ENCODE measurements at places on chromosomes 2 and 18. TPM values are rescaled to one million over a fixed set of nuclear protein-coding genes. Genes with fewer than 3 reads are reported as not detected.

GRCh38 chr2:216107320-216107719, 1.8 kb upstream of the XRCC5 start:
- DNase-seq: no peak

The AGXT gene
- polyA plus RNA-seq: not detected

DNA sequence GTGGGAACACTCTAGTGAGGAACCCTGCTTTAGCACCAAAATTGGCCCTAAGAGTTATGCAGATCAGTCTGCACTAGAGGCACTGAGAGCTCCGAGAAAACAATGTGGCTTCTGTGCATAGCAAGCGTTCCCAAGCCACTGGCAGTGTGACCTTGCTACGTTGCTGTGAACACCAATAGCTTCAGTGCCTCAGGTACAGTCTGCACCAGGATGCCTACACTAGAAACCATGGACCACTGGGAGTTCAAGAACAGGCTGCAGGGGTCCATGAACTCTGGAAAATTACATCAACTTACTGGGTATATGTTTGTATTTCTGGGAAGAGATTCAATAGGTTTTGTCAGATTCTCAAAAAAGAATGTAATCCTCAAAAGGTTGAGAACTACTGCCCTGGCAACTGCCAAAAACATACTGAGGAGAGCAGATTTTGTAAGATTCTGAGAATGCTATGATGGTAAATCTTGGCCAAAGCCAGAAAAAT, 18.3 kb upstream of the SP3 start:
- no peak for DNase-seq

DNA sequence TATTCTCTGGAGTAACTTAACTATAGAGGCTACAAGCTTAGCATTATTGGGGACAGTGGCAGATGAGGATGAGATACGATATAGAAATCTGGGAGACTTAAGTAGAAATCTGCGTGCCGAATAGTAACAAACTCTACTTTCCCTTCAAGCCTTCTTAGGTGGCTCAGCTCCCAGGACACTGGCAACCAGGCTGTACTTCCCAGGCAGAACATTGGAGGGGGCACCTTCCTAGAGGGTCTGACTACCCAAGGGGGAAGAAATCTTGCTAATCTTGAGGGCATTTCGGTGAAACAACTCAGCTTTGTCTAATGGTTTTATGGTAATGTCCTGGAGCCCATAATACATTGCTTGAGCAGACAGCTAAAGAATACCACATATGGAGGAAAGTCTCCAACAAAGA, 126.2 kb upstream of the DTNA start:
- peak; percentile 62 for DNase-seq

DNA sequence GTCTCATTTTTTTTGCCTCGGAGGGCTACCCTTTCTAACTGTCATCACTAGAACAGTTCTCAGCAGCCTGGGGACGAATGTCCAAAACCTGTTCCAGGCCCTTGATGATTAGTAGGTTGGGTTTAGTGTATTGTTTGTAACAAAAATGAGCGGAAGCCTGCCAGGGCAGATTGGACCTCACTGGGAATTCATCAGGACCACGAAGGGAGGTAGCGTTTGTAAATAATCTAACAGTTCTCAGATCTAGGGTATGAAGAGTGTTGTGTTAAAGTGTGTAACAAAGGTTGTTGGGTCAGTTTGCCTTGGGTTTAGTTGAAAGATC, 799 bp downstream of the CEP68 start:
- no peak for DNase-seq

DNA sequence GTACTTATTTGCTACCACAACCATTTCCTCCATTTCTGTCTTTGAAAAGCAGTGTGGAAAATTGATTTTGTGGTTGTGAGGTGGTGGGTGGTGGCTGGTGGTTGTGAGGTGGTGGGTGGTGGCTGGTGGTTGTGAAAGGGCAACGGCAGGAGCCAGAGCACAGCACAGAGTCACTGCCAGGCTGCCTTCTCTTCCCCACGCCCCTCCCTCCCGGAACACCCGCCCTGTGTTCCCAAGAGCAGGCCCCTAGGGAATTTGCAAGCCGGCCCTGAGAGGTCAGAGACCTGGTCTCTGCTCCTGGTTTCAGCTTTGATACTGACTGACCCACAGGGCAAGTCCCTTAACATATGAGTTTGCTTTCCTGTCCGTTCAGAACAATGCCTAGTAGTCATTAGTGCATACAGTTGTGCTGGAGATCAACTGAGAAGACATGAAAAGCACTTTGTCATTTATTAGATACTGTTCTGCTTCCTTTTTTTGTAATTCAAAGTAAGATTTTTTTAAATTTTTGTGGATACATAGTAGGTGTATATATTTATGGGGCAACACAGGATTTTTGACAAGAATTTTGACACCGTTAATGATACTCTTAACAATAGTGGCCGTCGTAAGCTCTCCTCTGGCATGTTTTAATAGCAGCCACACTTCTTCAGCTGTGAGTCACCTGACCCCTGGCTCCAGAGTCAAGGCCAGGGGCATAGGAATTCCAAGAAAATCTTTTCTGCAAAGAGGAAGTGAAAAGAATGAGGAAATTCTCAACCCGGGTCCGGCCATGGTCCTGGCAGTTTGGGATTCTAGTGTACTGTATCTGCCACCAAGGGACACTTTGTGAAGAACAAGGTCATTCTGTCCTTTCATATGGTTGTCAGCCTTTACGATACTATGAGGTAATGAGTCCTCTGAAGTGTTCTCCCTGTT, 53.2 kb downstream of the ITGA6 start:
- DNase-seq: no peak

DNA sequence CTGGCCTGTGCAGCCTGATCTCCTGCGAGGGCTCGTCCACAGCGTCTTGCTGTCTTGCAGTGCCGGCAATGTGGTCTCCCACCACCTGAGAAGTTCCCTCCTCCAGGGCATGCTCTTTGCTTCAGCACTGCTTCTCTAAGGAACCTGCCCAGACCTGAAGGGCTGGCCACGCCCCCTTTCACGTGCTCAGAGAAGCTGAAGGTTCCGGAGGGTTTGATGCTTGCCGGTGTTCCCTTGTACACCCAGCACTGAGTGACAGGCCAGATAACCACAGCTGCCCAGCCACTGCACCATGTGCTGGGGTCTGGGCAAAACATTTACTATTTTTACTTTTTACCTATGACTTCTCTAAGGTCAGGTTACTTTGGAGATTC, 1.7 kb upstream of the POLR2D start:
- DNase-seq: peak; percentile 95

DNA sequence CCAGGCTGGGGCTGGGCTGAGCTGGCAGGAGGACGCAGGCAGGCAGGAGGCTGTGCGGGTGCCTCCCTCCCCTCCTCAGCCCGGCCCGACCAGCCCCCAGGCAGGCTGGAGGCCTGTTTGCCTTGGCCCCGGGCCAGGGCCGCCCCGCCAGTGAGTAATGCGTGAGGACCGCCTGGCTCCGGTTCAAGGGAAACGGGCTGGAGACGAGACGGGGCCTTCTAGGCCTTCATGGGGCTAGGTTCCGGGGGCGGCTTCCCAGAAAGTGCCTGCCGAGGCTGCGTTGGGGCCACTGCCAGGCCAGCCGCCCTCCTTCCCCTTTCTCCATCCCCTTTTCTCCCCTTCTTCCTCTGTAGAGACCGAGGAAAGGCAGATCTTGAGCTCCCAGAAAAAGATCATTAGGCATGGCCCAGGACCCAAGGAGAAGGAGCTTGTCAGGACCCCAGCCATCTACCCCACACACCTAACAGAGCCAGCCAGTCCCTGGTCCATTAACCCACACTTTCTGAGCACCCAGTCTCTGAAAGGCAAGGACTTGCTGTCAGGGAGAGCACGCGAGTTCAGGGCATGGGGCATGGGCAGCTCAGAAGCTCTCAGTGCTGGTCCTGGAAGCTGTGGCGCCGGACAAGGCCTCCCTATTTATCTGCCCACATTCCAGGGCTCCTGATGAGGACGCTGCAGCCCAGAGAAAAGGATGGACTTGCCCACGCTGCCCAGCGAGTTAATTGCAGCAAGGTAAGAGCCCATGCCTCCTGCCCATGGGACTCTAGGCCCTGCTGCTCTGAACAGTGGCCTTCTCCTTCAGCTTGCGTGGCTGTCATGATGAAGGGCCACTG, 48.5 kb downstream of the SMAD7 start:
- DNase-seq: no peak

The PPM1B gene
- 93.1 TPM for polyA plus RNA-seq

The REG1B gene
- polyA plus RNA-seq: not detected

The FOXD4L1 gene
- polyA plus RNA-seq: not detected

- no peak for DNase-seq
Measured at GRCh38 chr2:37790019-37790418, 118.6 kb upstream of the CDC42EP3 start.

GRCh38 chr2:163407296-163407695, 328.5 kb downstream of the FIGN start:
- DNase-seq: no peak

- DNase-seq: no peak
Measured at GRCh38 chr2:30448866-30449265, 1.8 kb downstream of the LCLAT1 start.

GRCh38 chr2:8721410-8721809, 39.6 kb downstream of the ID2 start:
- DNase-seq: no peak

- no peak for DNase-seq
Measured at GRCh38 chr18:48152549-48152948, 222.1 kb upstream of the SMAD2 start.

The FANCL gene
- 97.8 TPM for polyA plus RNA-seq

DNA sequence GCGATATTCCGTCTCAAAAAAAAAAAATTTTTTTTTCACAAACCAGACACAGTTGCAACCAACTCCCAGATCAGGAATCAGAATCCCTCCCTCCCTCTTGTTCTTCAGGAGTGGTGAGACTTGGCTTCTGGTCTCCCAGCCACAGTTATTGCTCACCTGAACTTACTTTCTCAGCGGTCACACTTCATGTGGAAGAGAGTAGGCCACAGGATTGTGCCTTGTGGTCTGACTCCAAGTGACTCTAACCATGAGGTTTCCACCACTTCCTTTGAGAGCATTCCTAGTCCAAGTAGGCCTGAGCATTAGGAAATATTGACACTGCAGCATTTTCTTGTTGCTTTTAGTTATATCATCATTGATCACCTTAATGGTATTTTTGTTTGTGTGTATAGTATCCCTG, 12.1 kb downstream of the FMNL2 start:
- no peak for DNase-seq

- no peak for DNase-seq
Measured at GRCh38 chr2:161017780-161018470, 142.3 kb upstream of the TANK start.

GRCh38 chr2:168650781-168651180, 151.7 kb upstream of the NOSTRIN start:
- DNase-seq: no peak

- peak; percentile 34 for DNase-seq
Measured at GRCh38 chr2:11257078-11257477, 87.4 kb downstream of the ROCK2 start.

The COBLL1 gene
- 2.9 TPM for polyA plus RNA-seq

The SP140 gene
- 0.70 TPM for polyA plus RNA-seq

DNA sequence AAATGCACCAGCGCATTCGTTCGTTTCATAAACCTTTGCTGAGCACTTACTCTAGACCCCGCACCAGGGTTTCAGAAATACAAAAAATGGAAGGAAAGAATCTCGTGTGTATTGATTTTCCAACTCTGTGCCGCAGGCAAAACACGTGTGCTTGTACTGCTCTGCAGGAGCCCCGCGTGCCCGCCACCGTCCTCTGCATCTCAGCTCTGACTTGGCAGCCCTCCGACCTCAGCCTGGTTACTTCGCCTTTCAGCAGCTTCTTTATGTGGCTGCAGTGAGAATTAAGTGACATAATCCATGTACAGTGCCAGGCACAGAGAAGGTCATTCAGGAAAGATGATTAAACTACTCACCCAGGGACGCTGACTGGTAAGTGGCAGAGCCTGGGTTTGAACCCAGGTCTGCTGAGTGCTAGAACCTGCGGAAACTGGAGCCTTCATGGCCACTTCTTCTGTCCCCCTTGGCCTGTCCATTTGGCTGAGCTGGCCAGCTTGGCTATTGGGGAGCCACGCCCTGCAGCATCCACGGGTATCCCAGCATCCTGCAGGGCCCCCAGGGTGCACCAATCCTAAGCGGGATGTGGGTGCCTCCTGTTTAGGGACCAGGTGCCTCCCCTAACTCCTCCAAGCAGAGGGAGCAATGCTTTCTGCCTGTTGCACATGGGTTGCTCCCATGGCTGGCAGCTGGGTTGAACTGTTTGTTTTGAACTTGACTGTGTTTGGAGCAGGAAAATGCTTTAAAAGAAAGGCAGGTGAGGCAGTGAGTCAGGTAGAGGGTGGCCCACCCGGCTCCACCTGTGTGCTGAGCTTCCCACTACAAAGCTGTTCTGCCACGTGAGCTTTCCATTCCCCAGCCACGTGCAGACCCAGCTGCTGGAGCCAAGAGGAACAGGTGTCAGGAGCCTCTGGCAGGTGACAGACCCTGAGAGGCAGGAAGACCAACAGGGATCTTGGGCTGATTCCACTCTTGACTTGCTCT, 34.3 kb downstream of the INHBB start:
- no peak for DNase-seq

GRCh38 chr2:42639340-42640077, 71.1 kb downstream of the MTA3 start:
- no peak for DNase-seq

The C2orf72 gene
- polyA plus RNA-seq: 0.37 TPM

The PPP1R1C gene
- 18.8 TPM for polyA plus RNA-seq

The MTCL1 gene
- 11.3 TPM for polyA plus RNA-seq

DNA sequence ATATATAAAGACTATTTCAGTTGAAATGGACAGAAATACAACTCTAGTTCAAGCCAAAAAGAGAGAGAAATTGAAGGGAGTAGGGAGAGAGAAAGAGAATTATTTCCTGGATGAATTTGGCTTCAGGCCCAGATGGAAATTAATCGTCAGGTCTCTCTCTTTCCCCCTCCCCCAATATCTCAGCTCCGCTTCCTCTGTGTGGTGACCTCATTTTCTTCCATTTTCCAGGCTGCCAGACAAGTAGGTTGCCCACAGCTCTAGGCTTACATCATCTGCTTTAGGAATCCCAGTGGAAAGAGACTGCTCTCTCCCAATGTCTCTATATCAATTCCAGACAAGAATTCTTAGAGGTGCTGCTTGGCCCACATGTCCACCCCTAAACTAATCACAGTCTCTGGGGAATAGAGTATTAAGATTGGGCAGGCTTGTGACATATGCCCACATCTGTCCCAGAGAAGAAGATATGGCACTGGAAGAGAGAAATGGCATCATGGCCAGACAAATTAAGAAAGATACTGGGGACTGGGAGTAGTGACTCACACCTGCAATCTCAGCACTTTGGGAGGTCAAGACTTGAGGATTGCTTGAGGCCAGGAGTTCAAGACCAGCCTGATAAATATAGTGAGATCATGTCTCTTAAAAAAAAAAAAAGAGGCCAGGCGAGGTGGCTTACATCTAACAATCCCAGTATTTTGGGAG, 37.2 kb upstream of the CFAP36 start:
- peak; percentile 34 for DNase-seq

- DNase-seq: no peak
Measured at GRCh38 chr2:220930271-220931076, 641.6 kb downstream of the EPHA4 start.

The APOB gene
- polyA plus RNA-seq: 0.08 TPM

DNA sequence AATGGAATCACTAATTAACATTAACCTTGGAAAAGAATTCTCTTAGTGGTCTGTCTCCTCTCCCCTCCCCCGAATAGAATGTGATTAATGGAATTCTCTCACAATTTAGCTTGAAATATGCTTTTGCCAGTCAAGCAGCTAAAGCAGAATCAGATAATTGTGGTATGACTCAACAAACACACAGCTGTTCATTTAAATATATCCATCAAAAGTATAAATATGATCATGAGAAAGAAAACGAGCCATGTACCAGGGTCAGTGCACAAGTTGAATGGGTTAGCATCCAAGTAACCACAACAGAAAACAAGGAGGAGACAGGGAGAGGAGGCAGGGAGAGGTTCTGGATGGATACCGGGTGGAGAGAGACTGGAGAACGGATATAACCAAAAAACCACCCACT, 66.9 kb downstream of the ACVR1 start:
- no peak for DNase-seq

GRCh38 chr2:116585669-116586327, 1228.7 kb upstream of the DDX18 start:
- no peak for DNase-seq

Data from GM23338 (cell line).